Ecto neural progenitor cell (in vitro differentiated cells): ENCODE measurements at places on chromosomes 11 and 22.
A peak's percentile ranks its signal among the peaks of the same experiment; 100 is the strongest.

- no peak for DNase-seq
Observed at GRCh38 chr22:17792854-17793434, 18.7 kb upstream of the BID start.

DNA sequence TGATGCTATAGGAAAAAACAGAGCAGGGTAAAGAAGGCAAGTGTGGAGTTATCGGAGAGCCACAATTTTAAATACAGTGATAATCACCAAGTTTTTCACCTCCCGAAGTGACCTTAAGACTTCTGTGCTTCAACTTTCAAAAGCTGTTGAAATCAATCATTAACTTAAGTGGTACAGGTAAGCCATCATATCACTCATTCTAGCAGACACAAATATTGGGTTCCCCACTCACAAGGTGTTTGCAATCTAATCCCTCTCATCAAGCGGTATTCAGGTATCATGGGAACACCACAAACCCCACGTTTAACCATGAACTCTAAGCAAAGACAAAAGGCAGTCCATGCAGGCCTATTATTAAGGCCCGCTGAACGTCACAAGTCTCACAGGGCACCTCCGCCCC lies 26.8 kb downstream of the LARGE1 start:
- DNase-seq: no peak

- DNase-seq: no peak
Observed at GRCh38 chr22:38248280-38248679, 24.5 kb downstream of the TMEM184B start.

GRCh38 chr11:93287434-93287833 lies 43.1 kb upstream of the DEUP1 start:
- no peak for DNase-seq

DNA sequence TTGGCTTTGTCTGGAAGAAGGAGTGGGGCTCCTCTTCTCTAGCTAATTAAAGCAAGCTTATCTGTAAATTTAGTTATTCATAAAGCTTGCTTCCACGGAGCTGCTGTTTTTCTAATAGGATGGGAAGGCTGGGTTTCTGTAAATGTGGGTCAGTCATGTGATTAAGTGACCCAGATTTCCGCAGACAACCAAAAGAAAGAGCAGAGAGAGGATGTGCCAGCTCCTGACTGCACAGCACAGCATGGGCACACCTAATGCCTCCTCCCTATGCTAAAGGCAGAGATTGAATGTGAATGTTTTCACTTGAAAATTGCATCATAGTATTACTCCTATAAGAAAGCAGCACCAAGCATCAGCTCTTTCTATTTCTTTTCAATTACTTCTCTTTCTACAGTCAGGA lies 160.2 kb downstream of the FAT3 start:
- DNase-seq: no peak

- no peak for DNase-seq
Observed at GRCh38 chr11:36460220-36460619, 49.9 kb downstream of the TRAF6 start.

GRCh38 chr11:80487952-80488351 lies 1047.1 kb upstream of the TENM4 start:
- no peak for DNase-seq

DNA sequence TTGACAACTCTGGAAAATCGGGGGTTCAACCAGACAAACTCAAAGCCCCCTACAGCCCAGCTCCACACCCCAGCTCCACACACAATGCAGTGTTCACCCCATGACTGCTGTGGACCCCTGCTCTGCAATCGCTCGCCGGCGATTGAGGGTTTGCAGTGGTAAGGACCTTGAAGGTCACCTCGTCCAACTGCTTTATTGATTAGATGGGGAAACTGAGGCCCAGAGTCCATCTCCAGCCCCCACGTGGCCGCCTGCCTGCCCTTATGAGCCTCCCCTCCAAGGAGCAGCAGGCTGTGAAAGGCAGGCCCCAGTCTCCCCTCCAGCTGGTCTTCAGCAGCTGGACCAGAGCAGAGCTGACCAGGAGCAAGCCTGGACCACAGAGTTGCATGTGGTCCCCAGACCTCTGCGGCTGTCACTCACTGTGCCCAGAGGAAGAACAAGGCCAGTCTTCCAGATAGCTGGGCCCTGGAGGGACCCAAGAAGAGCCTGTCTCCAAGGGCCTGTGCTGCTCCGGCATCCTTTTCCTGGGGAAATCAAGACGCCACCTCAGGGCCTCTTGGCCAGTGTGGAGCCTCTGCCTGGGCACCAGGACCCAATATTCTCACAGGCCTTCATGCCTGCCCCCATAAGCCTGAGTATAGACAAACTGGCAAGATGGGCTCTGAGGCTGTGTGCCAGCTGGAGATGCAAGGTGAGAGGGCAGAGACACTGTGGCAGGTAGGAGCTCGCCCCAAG lies 8.8 kb upstream of the LINC01488 start:
- DNase-seq: no peak

DNA sequence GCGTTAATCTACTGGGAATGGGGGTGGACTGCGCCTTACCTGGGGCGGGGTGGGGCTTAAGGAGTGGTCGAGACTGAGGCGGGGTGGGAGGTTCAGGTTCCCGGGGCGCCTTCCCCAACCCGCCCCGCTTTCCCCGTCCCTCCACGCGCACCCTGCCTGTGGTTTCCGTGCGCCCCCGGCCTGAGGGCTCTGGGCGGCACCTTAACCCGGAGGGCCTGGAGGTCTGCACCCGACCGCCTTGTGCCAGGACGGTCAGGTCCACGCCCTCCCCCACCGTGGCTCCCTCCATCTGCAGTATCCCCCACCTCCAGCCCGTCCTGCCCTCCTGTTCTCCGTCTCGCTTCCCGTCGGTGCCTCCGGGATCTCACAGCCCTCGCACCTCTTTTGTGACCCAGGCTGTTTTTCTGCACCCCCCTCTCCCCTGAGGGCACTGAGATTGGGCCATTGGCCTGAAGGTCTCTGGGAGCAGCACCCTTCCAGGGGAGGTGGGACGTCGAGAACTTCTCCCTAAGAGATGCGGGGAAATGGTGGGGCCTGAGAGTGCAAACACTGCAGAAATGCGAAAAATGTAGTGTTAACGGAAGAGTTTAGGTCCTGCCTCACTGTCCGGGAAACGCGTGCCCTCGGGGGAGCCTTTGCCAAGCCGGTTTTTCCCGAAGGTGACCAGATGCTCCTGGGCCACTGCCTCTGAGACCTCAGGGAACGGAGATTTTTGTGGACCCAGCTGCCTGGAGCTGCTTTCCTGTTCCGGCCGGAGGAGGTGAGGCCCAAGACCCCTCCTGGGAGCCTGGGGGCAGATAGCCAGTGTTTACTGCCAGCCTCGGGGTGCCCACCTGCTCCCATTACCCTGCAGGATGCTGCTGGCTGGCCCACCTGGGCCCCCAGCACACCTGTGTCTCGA lies 1.2 kb upstream of the ASCL2 start:
- DNase-seq: peak; percentile 52

GRCh38 chr11:79488286-79488685 lies 47.5 kb upstream of the TENM4 start:
- DNase-seq: no peak

DNA sequence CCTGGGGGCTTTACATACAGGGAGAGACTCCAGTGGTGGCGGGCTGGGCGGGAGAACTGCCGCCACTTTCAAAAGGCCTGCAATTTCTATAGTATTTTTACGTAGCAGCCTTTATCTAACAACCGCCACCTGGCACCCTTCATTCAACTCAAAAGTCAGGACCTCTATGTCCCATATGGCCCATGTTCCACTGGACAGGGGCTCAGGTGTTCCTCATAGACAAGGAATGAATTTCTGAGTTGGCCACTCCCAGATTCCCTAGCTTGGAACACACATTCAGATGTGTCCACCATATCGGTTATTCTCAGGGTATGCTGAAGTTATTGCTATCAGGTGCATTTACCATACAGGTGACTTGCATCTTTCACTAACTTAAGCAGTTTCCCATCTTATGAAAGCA lies 29.9 kb downstream of the RNF169 start:
- no peak for DNase-seq

- DNase-seq: no peak
Observed at GRCh38 chr22:40443732-40444131, 73.3 kb downstream of the SGSM3 start.

GRCh38 chr11:35868491-35868890 lies 75.4 kb upstream of the LDLRAD3 start:
- no peak for DNase-seq

DNA sequence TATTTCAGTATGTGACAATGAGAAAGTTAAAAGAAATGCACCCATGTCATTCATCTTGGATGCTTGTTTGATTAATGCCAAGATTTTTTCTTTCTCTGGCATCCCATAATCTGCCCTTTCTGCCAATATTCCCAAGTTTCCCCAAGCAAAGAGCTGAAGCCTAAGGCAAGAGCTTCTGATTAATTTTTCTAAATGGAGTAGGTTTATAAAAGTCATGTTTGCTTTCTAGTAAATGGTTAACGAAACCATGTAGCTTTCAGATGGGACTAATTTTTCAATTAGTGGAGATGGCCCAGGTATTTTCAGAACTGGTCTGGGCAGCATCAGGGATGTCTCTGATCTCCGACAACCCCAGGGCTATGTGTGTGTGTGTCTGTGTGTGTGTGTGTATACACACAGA lies 55.3 kb downstream of the LRRC4C start:
- DNase-seq: no peak

DNA sequence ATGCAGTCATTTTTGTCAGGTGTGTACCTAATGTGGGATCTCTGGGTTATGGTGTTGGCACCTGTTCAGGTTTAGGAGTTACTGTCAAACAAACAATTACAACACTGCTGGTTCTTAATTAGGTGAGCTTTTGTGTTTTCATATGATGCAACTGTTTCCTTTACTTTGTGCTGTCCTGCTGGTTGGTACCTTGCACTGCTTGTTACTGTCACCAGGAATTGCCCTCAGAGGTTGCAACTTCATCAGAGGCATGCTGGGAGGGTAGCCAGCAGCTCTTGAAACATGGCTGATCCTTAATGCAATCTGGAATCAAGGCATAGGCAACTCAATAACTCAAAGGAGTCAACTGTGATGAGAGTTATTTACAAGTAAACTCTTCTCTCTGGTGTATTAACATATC lies 400.3 kb downstream of the MIAT start:
- DNase-seq: no peak

DNA sequence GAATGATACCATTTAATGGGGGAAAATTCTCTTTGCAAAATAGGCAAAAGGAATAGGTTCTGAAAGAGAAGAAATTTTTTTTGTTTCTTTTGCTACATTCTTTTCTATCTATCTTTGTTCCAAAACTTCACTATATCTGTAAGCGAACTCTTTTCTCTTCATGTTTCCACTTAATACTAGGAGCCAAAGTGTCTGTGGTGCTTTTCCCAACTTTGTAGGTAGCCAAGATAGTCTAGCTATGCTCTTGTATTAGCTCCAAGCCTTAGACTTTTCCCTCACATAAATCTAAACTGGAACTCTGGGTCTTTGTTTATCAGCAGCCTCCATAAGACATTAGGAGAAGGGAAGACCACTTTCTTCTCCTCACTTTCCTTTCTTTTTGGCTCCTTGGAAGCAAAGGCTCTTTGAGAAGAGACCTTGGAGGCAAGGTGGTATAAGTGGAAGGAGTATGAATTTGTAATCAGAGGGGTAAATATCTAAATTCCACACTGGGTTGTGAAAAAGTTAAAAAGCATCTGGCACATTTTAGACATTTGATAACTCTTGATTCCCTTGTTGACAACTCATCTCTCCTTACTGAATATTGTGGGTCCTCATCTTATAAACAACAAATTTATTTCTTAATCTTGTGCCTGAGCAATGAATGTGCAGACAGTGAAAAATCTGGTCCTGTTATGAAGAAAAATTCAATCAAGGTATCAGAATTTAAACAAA lies 130.0 kb downstream of the EHF start:
- no peak for DNase-seq
